ENCODE measurements at places on chromosomes 1 and 21. TPM values are rescaled to one million over a fixed set of nuclear protein-coding genes. Genes with fewer than 3 reads are reported as not detected.

DNA sequence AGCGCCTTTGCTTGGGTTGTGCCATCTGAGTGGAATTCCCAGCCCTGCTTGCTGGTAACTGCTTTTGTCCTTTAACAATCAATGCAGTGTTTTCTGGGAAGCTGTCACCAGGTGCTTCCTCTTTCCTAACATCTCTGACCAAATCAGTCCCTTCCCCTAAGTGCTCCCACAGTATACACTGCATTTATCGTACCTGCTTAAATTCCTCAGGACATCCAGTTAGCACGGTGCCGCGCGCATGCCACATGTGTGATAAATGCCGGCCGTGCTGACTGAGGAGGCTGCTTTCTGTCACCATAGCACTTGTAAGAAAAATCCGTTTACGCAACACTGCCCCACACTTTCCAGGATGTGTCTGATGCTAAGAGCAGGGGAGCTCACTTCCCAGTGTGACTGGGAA lies 115.4 kb downstream of the BCAR3 start:
- DNase-seq: no peak

GRCh38 chr1:223765036-223765718 lies 52.8 kb downstream of the CAPN2 start:
- DNase-seq: peak; percentile 52

GRCh38 chr1:77378723-77379535 lies 97.1 kb downstream of the AK5 start:
- no peak for DNase-seq

- peak; percentile 79 for DNase-seq
Observed at GRCh38 chr21:42164064-42164789, 54.7 kb upstream of the ABCG1 start.

- DNase-seq: no peak
Observed at GRCh38 chr21:25424048-25424447, 183.2 kb downstream of the MRPL39 start.

GRCh38 chr1:160451119-160451858 lies 50.9 kb downstream of the VANGL2 start:
- no peak for DNase-seq

DNA sequence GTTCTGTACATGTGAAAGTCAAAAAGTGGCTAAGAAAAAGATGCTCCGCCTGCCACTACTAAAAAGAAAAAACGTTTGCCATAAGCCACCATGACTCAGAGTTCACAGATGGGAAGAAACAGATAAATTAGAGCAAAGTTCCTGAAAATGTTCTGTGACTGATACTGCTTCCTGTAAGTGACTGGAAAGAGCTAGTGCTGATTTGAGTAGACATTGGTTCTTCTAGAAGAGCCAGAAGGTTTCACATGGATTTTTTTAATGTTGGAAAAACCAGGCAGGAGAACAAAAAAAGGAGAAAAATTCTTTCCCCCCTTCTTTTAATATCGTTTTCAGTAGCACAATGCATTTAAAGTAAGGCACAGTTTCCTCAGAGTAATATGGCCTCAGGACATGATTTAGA lies 221.4 kb downstream of the HLX start:
- DNase-seq: no peak

DNA sequence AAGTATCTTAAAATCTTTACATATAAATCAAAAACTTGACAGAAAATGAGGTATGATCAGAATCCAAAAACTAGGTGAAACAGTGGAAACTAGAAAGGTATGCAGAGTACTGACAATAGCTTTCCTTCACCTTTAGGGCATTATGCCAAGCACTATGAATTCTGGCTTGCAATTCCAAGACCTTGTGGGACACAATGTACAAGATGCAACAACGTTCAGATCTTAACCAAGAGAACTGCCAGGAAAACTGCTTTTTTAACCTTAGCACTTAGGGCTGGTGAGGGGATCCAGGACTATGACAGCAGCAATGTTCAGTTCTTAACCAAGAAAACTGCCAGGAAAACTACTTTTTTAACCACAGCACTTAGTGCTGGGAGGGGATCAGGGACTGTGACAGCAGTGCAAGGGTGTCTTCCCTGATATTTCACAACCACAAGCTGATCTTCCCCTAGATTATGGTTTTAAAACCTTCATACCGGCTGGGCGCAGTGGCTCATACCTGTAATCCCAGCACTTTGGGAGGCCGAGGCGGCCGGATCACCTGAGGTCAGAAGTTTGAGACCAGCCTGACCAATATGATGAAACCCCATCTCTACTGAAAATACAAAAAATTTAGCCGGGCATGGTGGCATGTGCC lies 22.3 kb downstream of the FOXJ3 start:
- DNase-seq: no peak

DNA sequence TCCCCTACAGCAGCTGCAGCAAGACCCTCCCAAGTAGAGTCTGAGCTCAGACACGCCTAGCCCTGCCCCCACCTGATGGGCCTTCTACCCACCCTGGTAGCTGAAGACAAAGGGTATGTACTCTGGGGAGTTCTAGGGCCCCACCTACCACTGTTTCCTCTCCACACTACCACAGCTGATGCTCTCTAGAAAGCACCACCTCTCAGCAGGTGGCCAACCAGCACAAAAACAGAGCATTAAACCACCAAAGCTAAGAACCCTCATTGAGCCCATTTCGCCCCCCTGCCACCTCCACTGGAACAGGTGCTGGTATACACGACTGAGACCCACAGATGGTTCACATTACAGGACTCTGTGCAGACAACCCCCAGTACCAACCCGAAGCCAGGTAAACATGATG lies 258.9 kb downstream of the SETD4 start:
- no peak for DNase-seq

DNA sequence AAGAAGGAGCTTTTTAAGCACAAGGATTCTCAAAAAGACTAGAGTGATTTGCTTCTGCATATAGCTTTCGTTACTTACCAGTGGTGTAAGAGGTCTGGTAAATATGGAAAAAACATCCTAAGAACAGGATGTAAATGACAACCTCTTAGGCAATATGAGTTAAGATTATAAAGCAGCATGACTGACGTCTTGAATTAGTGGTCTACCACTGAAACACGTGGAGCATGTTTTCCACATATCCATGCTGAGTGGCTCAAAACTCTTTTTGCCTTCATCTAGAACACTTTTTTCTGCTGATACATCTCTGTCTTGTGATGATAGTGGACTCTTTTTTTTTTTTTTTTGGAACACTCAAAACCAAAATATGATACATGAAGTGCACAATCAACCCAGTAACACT lies 44.6 kb downstream of the RCAN1 start:
- no peak for DNase-seq

- no peak for DNase-seq
Observed at GRCh38 chr1:41936107-41936506, 17.4 kb upstream of the HIVEP3 start.

- DNase-seq: peak; percentile 57
Observed at GRCh38 chr21:44972821-44973220, 33.0 kb downstream of the SLX9 start.

- DNase-seq: no peak
Observed at GRCh38 chr1:64572222-64572900, 102.4 kb downstream of the CACHD1 start.

DNA sequence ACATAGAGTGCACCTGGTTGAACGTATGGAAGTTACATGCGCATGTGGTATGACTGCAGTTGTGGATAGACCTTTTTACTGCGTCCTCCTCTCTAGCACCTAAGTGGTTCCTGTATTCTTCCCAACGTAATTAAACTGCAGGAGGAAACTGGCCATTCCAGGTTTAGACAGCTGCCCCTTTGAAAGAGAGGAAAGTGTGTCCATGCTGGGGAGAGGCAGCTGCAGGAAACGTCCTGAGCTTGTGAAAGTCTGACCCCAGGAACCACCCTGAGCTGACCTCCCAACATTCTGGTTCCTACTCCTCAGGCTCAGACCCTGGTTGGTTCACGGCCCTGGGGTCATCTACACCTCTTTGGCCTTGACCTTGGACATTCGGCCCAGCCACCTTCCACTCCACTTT lies 309.3 kb downstream of the DISC1 start:
- DNase-seq: no peak

DNA sequence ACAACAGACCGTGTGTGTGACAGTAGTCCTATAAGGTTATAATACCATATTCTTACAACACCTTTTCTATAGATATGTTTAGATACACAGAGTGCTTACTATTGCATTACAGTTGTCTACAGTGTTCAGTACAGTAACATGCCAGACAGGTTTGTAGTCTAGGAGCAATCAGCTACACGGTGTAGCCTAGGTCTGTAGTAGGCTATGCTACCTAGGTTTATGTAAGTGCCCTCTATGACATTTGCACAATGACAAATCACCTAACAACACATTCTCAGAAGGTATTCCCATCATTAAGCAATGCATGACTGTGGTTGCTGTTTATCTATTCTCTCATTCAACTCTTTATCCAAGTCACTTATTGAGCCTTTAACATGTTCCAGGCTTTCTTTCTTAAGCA lies 1.8 kb upstream of the WLS start:
- DNase-seq: no peak

DNA sequence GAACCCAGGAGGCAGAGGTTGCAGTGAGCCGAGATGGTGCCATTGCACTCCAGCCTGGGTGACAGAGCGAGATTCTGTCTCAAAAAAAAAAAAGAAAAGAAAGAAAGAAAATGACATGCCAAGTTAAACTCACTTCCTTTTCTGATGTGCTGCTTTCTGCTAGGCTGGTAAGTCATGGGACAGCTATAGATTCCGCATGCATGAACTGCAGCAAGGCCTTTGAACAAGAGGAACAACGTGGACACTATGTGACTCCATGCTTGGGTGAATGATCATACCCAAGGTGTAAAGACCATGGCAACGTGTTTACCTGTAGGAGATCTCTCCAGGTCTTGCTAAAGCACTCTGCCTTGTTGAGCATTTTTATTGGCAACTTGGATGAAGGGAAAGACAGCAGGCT lies 10.3 kb upstream of the TTF2 start:
- no peak for DNase-seq

- DNase-seq: no peak
Observed at GRCh38 chr1:40073062-40073461, 24.0 kb downstream of the PPT1 start.

GRCh38 chr1:92831368-92831761 lies 475 bp upstream of the RPL5 start:
- DNase-seq: no peak

GRCh38 chr1:22238356-22239224 lies 95.7 kb upstream of the WNT4 start:
- DNase-seq: no peak

DNA sequence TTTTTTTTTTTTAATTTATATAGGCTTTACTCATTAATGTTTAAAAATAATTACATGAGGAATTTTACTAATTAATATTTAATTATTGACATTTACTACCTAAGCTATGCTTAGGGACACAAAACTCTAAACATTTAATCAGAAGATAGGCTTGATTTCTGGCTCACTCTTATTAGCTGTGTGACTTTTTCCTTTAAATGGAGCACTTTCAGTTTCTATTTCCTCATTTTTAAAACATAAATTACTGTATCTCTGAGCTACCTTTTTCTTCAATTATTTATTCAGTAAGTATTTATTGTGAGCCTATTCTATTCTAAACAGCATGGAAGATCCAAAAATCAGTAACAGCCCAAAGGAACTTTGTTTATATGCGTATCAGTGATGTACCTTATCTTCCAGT lies 40.5 kb downstream of the MAP3K7CL start:
- no peak for DNase-seq

DNA sequence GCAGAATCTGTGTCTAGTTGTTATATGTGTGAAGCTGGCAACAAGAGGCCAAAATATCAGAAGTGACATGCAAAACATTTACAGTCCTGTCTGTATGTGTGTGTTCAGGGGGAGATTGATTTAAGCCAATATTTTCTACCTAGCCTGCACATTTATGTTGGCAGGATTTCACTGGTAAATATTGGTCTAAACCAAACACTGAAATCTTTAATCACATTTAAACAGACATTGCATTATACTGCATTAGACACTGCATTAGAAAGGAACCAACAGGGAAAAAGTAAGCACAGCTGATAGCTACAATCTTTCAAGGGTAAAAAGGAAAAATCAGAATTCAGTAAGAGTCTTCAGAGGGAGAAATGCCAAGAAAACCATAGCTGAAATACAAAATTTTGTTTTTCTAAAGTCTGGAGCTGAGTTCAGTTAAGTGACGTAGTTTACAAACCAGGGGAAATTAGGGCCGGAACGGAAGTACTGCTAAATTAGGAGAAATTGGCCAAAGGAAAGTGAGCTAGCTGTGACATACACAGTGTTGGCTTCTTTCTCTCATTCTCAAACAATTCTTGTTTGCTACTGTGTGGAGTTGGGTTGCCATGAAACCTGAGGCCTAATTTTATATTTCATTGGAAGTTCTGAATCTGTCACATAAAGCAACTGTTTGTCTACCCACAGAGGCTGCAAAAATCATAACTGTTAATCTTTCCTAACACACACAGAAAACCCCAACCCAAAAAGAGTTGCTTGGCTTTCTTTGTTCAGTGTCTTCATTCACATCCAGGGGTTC lies 217.3 kb upstream of the SGIP1 start:
- no peak for DNase-seq

DNA sequence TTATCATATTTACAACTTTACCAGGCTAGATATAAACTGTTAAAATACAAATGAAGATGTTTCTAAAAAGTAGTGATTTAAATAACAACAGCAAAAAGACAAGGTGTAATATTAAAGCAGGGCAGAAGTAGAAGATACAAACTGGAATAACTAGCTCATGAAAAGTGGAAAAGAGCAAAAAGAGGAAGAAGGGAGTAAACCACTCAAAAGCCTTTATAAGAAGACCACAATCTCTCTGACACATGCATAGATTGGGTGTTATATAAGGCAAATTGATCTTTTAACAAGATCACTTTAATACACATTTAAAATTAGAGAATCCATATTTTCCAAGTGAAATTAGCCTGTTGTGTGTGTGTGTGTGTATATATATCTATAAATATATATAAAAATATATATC lies 5.0 kb downstream of the DENND1B start:
- DNase-seq: no peak

The C1orf210 gene
- total RNA-seq: not detected

The OR10J1 gene
- not detected for total RNA-seq

The TEX38 gene
- not detected for total RNA-seq

The CCDC17 gene
- total RNA-seq: 1.4 TPM

The S100A6 gene
- total RNA-seq: 1,159 TPM

The OR2M3 gene
- not detected for total RNA-seq

The GBP4 gene
- total RNA-seq: 3.0 TPM

The CHRM3 gene
- 74.2 TPM for total RNA-seq

The FCGR2B gene
- total RNA-seq: 42.1 TPM

The TBX19 gene
- total RNA-seq: 3.0 TPM

The CFHR3 gene
- total RNA-seq: not detected

The PSMB2 gene
- 34.2 TPM for total RNA-seq

The IL19 gene
- not detected for total RNA-seq

Measured in sigmoid colon (tissue), 7 donors.